GF-D8 (cell line): ENCODE measurements at places on chromosomes 2 and 18.

DNA sequence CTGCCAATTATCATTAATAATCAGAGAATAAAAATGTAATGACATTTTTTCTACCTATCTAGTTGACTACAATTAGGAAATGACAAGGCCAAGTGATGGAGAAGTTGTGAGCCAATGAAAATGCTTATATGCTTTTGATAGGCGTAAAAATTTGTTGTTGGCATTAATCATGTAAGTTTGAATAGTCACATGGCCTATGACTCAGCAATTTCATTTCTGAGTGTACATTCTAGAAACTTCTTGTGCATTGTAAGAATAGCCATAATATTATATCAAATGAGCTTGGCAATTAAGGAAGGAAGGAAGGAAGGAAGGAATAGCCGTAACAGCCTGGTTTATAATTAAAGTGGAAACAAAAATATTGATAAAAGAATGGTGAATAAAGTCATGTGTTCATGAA is 179.9 kb downstream of the PTH2R start:
- DNase-seq = no peak

- no peak for DNase-seq
Measured at GRCh38 chr2:155651851-155652250, 680.7 kb downstream of the NR4A2 start.

DNA sequence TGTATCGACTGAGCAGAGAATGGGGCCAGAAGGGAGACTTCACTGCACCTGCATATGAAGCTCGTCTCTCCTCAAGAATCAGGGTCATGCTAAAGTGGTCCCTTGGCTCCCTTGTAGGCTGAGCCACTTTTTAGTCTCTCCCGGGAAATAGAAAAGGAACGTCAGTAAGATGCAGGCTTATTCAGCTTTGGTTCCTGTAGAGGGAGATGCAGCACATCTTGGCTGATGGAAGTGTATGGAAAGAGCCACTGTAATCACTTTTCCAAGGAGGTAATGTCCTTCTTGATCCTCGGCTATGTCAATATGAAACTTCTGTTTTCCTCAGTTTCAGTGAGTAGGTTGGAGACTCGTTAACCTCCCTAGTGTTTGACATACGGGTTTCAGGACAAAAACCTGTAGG is 235.2 kb downstream of the GCA start:
- DNase-seq = no peak

- no peak for DNase-seq
Measured at GRCh38 chr18:48993586-48993985, 42.8 kb upstream of the SMAD7 start.

DNA sequence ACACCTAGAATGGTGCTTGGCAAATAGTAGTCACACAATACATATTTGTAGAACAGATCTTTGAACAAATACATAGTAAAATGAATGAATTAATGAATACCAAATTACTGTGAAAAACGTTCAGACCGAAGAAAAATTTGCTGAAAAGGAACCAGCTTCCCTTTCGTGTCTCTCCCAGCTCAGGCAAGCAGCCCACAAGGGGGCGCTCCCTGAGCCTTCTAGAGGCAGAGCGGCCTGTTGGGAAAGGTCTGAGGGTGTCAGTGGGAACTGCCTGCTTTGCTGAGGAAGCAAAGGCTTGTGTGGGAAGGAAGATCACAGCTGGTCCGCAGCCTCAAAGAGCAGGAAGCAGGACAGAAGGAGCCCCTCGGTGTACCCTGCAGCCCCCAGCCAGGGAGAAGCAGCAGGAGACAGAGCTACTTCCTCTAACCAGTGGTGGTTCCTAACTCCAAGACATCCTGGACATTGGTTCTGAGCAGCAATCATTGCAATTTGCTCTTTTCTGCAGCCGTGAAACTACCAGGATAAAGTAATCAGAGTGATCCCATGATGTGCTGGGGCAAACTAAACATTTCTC is 231.1 kb downstream of the ANKRD30B start:
- no peak for DNase-seq

- no peak for DNase-seq
Measured at GRCh38 chr2:76672798-76673197, 849.4 kb downstream of the LRRTM4 start.
